ENCODE measurements at places on chromosomes 2 and 18.

GRCh38 chr2:142435847-142436246 lies 305.0 kb upstream of the LRP1B start:
- DNase-seq, result no peak

GRCh38 chr18:40094441-40094840 lies 1860.6 kb upstream of the PIK3C3 start:
- DNase-seq, result no peak

GRCh38 chr2:81996332-81996731 lies 1691.8 kb upstream of the LRRTM1 start:
- no peak for DNase-seq

DNA sequence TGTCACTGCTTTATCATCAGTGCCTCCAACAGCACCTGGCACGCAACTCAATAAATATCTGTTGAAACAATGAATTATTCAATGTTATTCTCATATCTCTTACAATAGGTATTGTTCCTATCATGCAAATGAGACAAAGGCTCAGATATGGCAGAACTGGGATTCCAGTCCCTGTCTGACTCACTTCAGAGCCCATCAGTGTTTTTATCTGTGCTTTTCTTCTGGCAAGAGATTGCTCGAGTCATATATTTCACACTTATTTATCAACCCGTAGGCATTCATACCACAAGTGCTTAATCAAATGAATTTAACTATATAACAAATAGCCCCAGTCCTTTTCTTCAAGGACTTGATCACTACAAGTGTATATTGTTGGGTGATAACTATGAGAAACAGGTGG lies 76.4 kb upstream of the TSPYL6 start:
- DNase-seq, result no peak

DNA sequence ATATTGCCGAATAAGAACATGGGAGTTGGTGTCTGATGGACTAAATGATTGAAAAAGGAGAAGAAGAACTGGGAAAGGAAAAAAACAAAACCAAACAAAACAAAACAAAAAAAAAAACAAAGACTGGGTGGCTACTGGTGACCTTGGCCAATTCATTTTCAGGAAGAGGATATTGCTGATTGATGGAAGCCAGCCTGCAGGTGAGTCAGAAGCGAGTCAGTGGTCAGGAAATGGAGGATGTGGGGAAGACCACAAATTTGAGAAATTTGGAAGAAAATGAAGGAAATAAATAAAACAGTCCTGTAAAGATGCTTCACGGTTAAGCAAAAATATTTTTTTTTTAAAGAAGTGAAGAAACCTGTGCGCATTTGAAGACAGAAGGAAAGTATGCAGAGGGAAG lies 296.9 kb downstream of the ZNF521 start:
- no peak for DNase-seq

DNA sequence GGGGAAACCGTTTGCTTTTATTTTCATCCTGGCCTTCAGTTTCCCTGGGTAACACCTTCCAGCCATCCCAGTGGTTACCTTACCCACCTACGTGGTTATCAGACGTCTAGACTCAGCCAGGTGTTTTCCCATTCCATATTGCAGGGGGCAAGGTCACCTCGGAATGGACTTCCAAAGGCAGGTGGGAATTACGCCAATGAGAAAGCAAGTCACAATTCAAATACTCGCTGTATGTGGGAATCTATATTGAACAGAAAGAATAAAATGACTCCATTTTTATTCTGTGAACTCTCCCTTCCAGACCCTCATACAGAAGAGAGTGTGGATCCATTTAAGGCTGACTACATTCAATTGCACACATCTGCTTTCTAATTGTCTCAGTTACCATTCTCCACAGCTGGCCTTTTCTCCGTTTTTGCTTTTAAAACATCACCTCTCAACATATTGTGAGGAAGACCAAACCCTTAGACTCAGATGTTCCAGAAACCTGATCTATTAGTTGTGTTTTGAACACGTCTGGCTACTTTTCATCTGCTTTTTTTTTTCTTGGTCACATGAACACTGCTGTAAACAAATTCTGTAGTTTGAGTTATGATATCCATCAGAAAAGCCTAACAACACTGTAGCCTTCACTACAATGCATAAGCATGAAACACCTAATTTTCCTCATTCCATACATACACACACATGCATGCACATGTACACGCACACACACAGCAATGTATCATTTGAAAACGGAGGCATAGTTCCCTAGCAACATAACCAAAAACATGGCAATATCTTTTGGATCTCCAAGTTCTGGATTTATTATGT lies 59.8 kb downstream of the BCL2 start:
- no peak for DNase-seq

GRCh38 chr2:43540021-43540779 lies 55.6 kb downstream of the THADA start:
- peak; percentile 19 for DNase-seq

DNA sequence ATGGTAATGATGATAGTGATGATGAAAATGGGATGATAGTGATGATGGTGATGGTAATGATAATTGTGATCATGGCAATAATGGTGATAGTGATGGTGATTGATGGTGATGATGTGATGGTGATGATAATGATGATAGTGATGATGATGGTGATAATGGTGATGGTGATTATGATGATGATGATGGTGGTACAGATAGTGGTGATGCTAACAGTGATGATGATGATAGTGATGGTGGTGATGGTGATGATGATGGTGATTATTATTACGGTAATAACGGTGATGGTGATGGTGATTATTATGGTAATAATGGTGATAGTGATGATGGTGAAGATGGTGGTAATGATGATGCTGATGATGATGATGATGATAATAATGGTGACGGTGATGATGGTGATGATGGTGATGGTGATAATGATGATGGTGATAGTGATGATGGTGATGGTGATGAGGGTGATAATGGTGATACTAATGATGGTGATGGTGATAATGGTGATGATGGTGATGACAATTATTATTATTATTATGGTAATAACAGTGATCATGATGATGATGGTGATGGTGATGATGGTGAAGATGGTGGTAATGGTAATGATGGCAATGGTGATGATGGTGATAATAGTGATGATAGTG lies 151.0 kb downstream of the ZNF516 start:
- DNase-seq, result no peak

DNA sequence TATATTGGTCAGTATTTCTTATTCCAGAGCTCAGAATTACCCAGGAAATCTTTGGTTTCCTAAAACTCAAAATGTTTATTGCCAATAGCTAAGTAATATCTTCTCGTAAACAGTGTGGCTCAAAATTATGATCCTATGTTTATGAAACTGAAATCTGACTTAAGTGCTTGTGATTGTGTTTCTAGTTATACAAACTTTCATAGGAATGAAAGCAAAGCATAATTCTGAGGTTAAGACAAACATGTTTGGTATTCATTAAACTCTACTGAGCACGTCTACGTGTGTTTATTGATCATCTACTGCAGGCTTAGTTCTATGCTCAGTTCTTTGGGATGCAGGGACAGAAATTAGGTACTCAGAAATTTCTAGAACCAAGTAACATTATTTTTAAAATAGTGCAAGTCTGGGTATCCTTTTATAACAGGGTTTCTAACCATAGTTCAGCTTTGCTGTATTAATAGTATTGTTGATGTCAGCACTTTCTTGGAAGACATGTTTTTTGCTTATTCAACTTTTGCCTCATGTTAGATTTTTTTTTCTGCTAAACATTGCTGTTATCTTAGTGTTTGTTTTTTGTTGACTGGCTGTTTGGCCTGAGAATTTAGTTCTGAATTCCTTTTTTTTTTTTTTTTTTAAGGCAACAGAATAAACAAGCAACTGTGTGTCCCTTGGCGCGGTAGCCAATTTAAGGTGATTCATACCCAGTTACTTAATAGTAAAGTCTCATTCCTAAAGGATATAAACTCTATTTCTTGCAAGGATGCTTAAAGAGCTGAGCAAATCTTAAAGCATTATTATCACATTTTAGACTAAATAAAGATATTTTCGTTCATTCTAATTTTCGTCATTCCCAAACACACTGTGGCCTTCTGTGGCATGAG lies 31.3 kb downstream of the PTPRM start:
- no peak for DNase-seq
